ENCODE measurements at places on chromosomes 4 and X.

DNA sequence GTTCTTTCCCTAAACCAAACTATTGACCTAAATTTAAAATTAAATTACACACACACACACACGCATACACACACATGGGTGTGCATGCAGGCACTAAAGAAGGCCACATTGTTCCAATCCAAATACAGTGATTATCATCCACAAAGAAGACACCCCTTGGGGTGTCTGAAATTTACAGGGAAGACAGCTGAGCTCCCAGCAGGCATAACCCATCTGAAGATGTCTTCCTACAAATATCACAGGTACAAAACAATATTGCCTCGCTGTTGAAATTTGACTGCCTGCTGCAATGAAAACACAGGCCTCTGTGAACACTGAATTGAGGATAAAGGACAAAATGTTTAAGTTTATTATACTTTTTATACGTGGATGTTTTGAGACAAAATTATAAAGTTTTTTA, 50.2 kb upstream of the SLC7A11 start:
- no peak for DNase-seq

- DNase-seq: no peak
Observed at GRCh38 chrX:150889131-150889530, 9.3 kb downstream of the CD99L2 start.

DNA sequence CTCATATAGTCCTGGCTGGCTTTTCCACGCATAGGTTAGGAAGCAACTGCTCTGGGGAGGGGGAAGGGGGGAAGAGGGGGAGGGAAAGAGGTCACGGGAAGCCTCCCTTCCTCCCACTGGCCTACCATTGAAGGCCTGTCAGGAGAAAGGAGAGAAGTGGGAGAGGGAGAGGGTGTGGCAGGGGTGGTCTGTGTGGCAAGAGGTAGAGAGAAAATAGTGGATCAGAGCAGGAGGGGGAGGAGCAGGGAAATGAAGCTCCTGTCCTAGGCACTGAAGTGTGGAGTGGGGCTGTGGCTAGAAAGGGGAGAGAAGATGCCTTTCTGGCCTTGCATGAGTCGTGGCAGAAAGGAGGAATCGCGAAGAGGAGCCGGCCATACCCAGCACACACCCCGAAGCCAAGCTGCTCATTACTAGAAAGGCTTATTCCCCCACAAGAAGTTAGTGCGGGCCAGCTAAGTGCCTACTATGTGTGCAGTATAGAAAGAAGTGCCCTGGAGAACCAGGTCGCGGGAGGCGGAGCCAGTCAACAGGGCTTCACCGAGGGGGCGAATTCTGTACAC, 1.1 kb upstream of the TMEM164 start:
- no peak for DNase-seq

DNA sequence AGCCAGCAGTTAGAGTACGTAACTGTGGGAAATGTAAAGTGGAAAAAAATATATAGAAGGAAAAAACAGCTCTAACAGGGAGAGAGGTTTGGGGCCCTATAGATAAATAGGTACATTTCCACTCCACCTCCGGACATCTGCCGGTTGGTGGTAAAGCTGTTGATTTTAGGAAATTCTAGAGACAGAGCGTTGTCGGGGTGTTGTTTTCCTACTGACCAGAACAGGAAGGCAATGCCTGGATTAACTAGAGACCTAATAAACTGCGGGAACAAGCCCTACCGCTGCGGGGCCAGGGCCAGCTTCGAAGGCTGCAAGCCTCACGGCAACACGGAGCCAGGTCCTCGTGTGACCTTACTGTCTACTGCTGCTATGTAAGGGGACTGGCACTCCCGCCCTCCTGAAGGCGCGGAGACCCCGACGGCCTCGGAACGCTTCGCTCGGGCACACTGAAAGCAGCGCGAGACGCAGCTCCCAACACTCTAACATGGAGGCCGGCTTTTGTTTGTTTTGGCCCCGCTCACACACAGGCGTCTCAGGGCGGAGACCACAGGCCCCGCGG, 702 bp upstream of the CDKN2AIP start:
- no peak for DNase-seq

DNA sequence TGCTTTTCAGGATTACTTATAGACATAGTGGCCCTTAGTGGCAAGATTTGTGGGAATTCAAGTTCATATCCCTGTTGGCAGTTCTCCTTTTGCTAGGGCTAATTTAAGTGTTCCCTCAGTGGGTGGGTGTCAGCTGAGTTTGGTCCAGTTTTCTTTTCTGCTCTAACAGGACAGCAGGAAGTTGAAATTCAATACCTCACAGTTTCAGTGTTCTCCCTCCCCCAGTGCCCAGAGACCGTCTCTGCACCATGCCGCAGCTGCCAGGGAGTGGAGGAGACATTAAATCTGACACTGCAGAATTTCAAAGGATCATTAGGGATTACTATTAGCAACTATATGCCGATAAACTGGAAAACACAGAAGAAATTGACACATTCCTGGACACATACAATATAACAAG, 50.7 kb downstream of the UBE2NL start:
- peak; percentile 62 for DNase-seq

DNA sequence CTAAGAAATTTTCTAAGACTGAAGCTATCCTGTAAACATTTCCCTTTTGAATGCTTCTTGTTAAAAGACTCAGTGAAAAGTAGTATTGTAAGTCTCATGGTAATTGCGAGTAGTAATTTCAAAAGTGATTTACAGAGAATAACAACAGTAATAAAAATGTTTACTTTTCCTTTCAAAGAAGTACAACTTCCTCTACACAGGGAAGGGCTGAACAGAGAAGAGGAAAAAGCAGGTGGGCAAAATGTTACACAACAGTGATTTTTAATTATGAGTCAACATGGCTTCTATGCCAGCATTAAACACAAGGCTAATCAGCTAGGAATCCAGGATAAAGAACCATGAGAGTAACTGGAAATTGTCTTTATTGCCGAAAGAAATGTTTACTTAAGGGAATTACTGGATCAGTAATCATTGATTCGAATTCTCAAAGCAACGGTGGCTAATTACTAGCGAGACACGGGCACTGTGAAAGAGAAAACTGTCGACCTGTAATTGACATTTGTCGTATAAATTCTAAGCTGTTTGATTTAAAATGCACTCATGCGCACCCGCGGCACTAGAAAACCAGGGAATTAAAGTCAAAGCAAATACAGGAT, 15.4 kb downstream of the UTP3 start:
- peak; percentile 60 for DNase-seq

DNA sequence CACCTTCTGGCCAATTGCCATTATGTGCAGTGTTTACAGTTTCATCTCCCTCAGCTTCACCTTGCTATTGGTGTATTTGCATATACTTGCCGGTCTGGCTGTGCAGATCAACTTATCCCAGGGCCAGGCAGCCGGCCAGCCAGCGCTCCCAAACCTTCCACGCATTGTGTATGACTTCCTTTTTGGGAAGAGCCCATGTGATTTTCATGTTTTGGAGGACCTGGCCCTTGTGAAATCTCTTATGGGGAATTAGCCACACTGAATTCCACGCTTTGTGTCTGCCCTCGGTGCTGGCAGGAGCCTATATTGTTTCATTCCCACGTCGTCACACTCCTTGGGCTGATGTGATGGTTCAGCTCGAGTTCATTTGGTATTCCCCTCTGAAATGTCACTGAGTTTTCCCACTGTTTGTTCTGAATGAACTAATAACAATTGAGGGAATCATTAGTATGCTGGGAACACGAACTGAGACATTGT, 6.0 kb upstream of the PDLIM3 start:
- no peak for DNase-seq

GRCh38 chr4:140529434-140529833, 5.5 kb downstream of the ELMOD2 start:
- no peak for DNase-seq

DNA sequence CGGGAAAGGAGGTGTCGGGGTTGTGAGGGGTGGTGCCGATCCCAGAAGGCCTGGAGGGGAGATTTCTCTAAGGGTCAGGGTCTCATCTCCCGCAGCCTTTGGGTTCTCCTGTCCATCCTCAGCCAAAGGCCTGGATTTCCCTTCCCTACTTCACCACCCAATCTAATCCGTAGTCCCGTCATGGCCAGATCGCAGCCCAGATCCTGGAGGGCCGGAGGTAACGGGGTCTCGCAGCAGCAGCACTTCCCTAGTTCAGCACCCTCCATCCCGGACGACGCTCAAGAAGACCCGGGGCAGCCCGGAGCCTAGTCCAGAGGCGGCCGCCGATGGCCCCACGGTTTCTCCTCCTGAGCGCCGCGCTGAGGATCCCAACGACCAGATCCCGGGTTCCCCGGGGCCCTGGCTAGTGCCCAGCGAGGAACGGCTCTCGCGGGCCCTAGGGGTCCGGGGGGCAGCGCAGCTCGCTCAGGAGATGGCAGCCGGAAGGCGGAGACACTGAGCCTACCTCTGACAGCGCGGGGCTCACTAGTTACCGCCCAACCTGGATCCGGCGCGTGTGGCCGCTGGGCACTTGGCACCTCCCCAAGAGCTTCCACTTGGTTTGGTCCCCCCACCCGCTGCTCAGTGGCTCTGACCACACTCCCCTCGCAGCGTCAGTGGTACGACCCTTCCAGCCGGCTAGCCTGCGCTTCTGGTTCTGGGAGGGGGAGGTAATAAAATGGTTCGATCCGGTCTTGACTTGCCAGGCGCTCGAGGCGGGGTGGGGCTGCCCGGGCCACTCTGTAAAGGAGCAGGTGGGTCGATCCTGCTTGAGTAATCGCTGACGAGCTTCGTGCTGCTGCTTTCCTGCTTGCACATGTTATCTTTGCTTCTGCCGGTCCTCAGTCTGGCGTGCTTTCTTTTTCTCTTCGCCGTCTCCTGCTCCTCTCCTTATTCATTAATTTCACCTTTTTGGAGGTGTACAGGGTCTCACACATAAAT, 3.6 kb downstream of the MAGIX start:
- peak; percentile 71 for DNase-seq

DNA sequence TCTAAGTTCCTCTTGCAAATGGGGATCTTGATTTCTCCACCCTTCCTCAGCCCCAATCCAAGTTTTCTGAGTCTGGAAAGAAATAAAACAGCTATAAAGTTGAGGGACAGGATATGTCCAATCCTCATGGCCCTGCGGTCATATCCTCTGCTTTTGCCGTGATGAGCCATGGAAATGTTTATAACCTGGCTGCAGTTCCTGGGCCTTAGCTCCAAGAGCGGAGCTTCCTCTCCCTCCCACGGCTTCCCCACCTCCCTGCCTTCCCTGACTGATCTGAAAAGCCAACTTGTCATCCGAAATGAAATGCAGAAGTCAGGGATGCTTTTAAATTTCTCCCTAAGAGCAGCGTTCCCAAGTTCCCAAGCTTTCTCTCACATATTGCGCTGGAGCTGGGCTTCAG, 221.5 kb upstream of the SFRP2 start:
- no peak for DNase-seq

- DNase-seq: no peak
Observed at GRCh38 chr4:184961660-184962059, 56.6 kb upstream of the HELT start.

- peak; percentile 1 for DNase-seq
Observed at GRCh38 chrX:70960730-70961129, 29.8 kb upstream of the SLC7A3 start.

DNA sequence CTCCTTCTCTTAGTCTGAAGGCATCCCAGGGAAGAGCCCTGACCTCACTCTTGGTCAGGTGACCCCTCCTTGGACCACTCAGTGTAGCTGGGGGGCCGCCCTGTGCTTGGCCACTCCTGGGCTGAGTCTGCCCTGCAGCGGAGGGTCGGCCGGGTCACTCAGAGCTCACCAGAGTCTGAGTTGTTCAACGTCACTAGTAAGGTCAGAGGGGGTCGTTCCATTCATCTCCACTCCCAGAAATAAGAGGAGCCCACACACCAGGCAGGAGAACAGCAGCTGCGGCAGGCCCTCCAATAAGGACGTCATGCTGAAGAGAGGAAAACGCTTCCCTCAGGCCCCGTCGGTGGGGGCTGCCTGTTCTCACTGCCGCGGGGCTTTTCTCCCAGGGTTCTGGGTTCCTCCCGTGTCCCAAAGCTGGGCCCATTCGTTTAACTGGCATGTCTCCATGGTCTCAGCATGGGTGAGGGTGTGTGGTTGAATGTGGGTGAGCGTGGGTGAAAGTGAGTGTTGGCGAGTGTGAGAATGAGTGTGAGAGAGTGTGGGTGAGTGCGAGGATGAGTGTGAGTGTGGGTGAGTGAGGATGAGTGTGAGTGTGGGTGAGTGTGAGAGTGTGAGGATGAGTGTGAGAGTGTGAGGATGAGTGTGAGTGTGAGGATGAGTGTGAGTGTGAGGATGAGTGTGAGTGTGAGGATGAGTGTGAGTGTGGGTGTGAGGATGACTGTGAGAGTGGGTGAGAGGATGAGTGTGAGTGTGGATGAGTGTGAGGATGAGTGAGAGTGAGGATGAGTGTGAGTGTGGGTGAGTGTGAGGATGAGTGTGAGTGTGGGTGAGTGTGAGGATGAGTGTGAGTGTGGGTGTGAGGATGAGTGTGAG, 47.7 kb downstream of the ING2 start:
- no peak for DNase-seq

- peak; percentile 5 for DNase-seq
Observed at GRCh38 chr4:10983268-10983667, 298.7 kb upstream of the CLNK start.

DNA sequence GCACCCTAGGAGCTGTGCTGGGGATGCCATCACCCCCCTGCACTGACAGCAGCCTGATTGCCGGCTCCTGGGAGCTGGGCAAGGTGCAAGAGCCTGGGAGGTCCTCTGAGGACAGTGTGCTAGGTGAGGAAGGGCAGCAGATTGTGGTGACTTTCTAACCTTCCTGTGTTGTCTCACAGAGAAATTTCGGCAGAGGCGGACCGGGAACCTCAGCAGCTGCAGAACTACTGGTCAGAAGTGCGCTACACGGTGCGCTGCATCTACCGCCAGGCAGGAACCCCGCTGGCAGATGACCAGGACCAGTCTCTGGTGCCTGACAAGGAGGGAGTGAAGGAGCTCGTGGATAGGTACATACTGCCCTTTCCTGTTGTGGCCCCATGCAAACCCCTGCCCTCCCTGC, 89.8 kb downstream of the FAM193A start:
- no peak for DNase-seq

DNA sequence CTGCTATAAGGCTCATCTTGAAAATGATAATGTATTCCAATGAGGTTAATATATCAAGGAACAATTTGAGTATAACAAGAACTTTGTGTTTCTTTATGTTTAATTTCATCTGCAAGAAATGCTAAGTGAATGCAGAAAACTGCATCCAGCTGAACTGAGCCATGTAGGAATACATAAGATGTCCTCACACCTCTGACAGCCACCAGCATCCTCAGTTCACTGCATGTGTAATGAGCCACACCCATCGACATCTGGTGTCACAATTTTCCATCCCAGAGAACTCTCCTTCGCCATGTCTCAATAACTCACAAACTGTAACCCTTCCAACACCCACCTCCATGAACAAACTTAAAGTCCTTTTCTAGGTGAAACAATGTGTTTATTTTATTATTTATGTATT, 3.3 kb upstream of the IL21 start:
- no peak for DNase-seq

All from LHCN-M2 (cell line).